K562 (cell line): ENCODE measurements at places on chromosomes 13 and 19. TPM values are rescaled to one million over a fixed set of nuclear protein-coding genes. Genes with fewer than 3 reads are reported as not detected.

Gene ATP8A2
- total RNA-seq, result not detected in 2 replicates

GRCh38 chr19:7255631-7256030, 38.6 kb downstream of the INSR start:
- DNase-seq, result no peak

- DNase-seq, result no peak
These were observed 646 bp upstream of the SLC10A2 start for GRCh38 chr13:103066781-103067345.

Gene ADAMTSL5
- total RNA-seq, result 9.4 and 11.6 TPM in 2 replicates

DNA sequence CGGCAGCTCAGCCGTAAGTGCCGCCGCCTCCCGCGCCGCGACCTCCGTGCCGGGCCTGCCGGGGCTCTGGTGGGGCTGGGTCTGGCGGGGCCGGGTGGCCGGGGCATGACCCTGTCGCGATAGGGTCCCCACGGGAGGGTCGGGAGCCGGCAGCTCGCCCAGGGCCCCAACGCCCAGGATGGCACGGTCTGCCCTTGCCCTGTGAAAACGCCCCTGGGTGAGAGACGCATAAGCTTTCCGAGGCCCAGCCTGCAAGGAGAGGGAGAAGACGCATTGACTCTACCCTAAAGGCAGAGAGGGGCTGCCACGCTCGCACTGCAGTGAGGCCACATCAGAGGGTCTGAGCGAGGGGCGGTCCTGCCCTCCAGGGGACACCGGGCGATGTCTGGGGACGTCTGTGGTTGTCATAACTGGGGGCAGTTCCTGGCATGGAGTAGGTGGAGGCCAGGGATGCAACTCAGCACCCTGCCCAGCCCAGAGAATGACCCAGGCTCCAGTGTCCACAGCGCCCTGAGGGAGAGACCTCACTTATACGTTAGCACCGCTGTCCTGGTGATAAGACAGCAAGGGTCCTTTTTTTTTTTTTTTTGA, 539 bp downstream of the ZNF554 start:
- no peak for DNase-seq

DNA sequence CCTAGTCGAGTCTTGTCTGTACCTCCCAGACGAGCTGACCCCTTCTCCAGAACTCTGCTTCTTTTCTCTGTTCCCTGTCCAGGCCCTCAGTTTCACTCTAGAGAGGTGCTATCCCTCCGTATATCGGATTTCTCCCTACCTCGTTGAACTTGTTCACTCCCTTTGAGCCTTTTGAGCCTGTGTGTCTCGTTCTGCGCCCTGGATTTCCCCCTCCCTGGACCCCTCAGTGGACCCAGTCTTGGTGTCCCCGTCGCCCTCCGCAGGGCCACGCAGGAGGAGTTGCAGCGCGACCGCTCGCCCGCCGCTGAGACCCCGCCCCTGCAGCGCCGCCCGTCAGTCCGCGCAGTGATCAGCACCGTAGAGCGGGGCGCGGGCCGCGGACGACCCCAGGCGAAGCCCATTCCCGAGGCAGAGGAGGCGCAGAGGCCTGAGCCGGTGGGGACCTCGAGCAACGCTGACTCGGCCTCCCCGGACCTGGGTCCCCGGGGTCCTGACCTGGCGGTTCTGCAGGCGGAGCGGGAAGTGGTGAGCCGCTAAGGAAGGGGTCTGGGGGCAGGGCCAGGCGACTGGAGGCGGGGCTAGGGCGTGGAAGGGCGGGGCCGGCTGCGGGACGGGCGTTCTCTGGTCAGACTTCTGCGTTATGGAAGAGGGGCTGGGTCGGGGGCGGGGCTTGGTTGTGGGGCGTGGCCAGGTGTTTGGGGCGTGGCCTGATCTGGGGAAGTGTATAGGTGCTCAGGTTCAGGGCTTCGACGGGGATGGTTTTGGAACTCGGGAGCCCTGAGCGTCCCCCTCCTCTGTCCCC, 5.5 kb downstream of the EPS8L1 start:
- DNase-seq, result peak; percentile 95

- DNase-seq, result peak; percentile 68
These were observed at the start of gene PEAK3 for GRCh38 chr19:2282062-2282861. TSS of gene PEAK3 (minus strand) at chr19:2282175. CDS start at chr19:2280931, 1,244 bp downstream.

DNA sequence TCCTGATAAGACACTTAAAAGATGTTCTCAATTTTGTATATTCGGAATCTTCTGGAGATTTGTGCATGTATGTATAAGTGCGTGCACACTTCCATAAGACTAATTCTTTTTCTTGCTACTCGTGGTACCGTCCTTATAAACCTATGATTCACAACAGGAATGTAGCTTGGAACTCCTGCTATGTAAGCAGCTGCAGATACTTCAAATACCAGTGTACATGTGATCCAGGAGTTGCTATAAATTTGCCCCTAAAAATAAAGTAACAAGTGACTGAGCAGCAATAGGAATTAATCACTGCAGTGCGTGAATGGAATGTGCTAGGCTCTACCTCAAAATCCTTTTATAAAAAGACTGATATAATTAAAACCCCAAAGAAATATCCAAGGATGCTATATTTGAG, 214.9 kb downstream of the KLF5 start:
- DNase-seq, result no peak

Gene CYP4F8
- not detected in 2 replicates for total RNA-seq

Gene PEG3
- 0.34 and 0.40 TPM in 2 replicates for total RNA-seq

DNA sequence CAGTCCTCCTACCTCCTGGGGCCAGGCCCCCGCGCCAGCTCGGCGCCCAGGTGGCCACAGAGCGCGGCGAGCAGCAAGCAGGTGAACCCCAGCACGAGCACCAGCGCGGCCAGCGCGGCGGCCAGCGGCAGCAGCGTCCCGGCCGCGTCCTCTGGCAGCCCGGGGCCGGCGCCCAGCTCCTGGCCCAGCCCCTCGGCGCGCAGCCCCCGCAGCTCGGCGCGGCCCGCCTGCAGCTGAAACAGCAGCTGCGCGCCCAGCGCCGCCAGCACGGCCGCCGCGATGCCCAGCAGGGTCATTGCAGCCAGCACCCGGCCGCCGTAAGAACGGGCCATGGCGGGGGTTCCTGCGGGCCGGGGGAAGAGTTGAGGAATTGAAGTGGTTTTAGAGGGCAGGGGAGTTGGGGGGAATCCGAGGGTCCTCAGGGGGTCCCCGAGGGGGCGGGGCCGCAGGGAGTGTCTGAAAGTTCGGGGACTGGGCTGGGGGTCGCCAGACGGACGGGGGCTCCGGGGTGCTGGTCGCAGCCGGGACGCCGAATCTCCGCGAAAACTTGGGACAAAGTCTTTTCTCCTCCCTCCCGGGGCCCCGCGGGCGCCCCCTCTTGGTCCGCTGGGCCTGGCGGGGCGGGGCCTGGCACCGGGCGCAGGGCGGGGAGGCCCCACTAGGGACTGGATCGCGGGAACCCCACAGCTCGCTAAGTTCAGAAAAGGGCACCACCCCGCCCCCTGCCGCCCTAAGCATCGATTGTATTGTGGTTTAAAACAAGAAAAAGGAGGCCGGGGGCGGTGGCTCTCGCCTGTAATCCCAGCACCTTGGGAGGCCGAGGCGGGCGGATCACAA, at the start of gene TMEM221:
TSS of gene TMEM221 (minus strand) at position 538 of the 837 bp plus-strand sequence. CDS start at position 332, 206 bp downstream.
- DNase-seq, result peak; percentile 91

Gene PIBF1
- total RNA-seq, result 25.3 and 26.5 TPM in 2 replicates

GRCh38 chr19:51887522-51888498, at the start of gene ZNF577:
TSS of gene ZNF577 (minus strand) at chr19:51887951. CDS start at chr19:51880382, 7,569 bp downstream.
- DNase-seq, result no peak

GRCh38 chr19:46383846-46384245, 29.5 kb downstream of the CCDC8 start:
- no peak for DNase-seq

DNA sequence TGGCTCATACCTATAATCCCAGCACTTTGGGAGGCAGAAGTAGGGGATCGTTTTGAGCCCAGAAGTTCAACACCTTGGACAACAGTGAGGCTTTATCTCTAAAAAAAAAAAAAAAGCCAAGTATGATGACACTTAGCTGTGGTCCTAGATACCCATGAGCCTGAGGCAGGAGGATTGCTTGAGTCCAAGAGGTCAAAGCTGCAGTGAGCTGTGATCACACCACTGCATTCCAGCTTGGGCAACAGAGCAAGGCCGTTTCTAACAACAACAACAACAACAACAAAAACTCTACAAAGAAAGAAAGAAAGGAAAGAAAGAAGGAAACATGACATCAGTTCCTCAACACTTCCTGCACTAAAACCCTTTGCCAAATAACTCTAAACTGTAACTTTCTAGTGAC, 265.1 kb upstream of the DACH1 start:
- no peak for DNase-seq

GRCh38 chr19:3836887-3837286, 32.0 kb downstream of the ZFR2 start:
- no peak for DNase-seq

GRCh38 chr13:51770160-51770559, 33.8 kb downstream of the DHRS12 start:
- DNase-seq, result no peak

- no peak for DNase-seq
These were observed 9.6 kb downstream of the ATP11A start for GRCh38 chr13:112699322-112699918.

DNA sequence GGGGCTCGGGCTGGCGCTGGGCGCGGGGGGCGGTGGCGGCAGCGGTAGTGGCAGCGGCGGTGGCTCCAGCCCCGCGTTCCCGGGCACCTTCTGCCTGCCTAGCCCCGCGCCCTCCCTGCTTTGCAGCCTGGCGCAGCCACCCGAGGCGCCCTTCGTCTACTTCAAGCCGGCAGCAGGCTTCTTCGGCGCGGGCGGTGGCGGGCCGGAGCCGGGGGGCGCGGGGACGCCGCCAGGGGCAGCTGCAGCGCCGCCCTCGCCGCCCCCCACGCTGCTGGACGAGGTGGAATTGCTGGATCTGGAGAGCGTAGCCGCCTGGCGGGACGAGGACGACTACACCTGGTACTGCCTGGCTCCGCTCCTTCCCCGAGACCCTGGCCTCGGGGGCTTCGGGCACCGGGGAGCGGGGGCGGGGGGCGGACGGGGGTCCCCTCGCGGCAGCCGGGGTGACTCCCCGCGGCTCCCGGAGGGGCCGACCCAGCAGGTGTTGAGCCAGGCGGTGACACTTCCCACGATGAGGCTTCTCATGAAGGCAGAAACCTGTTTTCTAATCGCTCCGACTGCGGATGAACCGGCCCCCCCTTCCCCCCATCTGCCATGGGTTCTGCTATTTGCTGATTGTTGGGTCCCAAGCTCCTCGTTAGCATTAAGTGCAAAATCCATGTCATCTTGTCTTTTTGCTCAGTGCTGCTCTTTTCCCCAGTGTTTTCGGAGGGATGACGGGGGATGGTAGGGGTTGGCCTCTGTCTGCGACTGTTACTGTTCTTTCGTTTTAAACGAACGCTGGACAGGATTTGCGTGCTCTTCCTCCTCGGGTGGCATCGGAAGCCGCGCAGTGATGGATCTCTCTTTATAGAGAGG, 943 bp downstream of the SLAIN1 start:
- DNase-seq, result peak; percentile 6

DNA sequence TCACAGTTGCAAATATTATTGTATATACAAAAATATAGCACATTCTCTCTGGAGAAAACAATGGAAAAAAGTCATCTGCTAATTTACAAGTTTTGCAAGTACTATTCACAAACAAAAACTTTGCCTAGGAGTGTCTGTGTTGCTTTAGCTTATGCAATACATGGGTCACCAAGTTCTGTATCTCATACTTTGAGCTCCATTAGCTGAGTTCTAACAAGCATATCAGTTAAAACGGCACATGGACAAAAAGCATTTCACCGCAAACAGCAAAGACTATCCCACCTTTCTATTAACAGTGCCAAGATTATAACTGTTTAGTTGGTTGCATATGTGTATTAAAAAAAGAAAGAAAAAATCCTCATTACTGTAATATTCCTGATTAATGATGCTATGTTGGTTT, 4.6 kb downstream of the SPRY2 start:
- DNase-seq, result no peak

GRCh38 chr13:46168341-46168740, 13.6 kb downstream of the LCP1 start:
- peak; percentile 47 for DNase-seq

- DNase-seq, result no peak
These were observed 23.8 kb downstream of the FAM124A start for GRCh38 chr13:51246025-51246417.

Gene EHD2
- 26.3 and 32.2 TPM in 2 replicates for total RNA-seq

- DNase-seq, result no peak
These were observed 10.2 kb downstream of the SPRYD7 start for GRCh38 chr13:49925881-49926418.

Gene ZNF793
- total RNA-seq, result 0.02 TPM in 1 of 2 replicates, not detected in the other

GRCh38 chr13:89726690-89727435, 1620.6 kb upstream of the MIR17HG start:
- DNase-seq, result no peak

Gene ABHD13
- 3.9 and 4.3 TPM in 2 replicates for total RNA-seq

GRCh38 chr13:112721198-112722104, 31.6 kb downstream of the ATP11A start:
- peak; percentile 41 for DNase-seq

Gene IQCN
- total RNA-seq, result 0.07 and 0.16 TPM in 2 replicates

- no peak for DNase-seq
These were observed 38.6 kb downstream of the TNFRSF19 start for GRCh38 chr13:23608701-23609413.

GRCh38 chr19:47713046-47714021, at the start of gene EHD2:
TSS of gene EHD2 (plus strand) at chr19:47713422. CDS start at chr19:47716613, 3,191 bp downstream.
- DNase-seq, result peak; percentile 97

Gene SEMA6B
- 3.7 and 4.6 TPM in 2 replicates for total RNA-seq

DNA sequence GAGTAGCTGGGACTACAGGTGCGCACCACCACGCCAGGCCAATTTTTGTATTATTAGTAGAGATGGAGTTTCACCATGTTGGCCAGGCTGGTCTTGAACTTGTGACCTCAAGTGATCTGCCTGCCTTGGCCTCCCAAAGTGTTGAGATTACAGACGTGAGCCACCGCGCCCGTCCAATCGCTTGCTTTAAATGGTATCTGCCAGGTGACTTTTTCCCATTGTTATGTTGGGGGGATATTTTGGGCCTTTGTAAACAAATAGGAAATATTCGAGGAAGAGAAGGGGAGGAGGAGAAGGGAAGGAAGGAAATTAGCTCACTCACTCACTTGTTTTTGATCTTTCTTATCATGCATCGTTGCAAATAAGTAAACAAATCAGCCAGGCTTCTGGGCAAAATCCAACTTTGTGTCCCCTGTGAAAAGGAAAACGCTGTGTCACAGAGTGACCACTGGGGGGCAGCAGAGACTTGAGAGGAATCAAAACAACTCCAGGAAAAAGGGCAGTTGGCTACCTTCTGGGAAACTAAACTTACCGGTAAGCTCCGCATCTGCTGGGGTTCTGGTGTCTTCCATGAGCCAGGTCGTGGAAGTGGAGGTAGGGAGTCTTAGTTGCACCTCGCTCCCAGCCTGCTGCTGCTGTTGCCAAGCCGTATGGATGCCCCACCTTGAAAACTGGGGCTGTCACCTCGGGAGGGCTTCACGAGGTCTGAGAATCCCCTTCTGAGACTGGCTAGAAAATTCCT, 9.3 kb upstream of the RANBP3 start:
- peak; percentile 68 for DNase-seq

- peak; percentile 52 for DNase-seq
These were observed 3.6 kb downstream of the ISOC2 start for GRCh38 chr19:55457683-55458457.

DNA sequence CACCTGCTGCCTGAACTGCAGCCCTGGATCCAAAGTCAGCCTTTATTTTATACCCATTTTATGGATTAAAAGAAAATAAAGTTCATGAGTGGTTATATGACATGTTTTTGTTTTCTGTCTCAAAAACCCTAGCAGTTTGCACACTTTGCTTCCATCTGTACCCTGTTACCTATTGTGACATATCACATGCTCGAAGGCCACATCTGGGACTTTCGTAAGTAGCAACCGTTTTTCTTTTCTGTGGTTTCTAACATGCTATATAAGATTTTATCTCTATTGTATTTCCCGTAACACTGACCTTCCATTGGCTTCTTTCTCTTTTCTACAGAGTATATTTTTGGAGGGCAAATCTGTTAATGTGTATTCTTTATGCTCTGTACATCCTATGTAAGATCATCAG, 1007.2 kb downstream of the PCDH9 start:
- DNase-seq, result no peak

- DNase-seq, result no peak
These were observed 389.2 kb downstream of the EFNB2 start for GRCh38 chr13:106145997-106146864.
